ENCODE measurements at places on chromosomes 6 and 20.

DNA sequence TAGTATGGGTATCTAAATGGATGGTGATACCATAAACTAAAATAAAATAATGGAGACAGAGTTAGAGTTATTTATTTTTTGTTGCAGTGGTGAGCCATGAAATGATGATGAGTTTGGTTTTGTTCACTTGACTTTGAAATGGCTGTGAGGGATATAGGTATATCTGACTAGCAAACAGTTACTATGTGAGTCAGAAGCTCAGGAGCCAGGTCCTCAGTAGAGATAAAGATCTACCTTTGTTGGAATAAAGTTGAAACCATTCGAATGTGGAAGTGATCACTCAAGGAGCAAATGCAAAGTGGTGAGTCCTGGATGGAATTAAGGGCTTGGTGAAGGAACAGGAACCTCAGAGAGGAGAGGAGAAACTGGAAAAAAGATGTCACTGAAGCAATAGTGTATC, 86.0 kb upstream of the TPD52L1 start:
- no peak for DNase-seq

GRCh38 chr6:74867291-74867690, 338.6 kb downstream of the COL12A1 start:
- DNase-seq: no peak

- DNase-seq: no peak
Measured at GRCh38 chr6:38034274-38034914, 214.9 kb downstream of the ZFAND3 start.

GRCh38 chr6:32816746-32817204, at the start of gene HLA-DOB:
TSS of gene HLA-DOB (minus strand) at chr6:32817002. CDS start at chr6:32816951, 51 bp downstream.
- peak; percentile 9 for DNase-seq

DNA sequence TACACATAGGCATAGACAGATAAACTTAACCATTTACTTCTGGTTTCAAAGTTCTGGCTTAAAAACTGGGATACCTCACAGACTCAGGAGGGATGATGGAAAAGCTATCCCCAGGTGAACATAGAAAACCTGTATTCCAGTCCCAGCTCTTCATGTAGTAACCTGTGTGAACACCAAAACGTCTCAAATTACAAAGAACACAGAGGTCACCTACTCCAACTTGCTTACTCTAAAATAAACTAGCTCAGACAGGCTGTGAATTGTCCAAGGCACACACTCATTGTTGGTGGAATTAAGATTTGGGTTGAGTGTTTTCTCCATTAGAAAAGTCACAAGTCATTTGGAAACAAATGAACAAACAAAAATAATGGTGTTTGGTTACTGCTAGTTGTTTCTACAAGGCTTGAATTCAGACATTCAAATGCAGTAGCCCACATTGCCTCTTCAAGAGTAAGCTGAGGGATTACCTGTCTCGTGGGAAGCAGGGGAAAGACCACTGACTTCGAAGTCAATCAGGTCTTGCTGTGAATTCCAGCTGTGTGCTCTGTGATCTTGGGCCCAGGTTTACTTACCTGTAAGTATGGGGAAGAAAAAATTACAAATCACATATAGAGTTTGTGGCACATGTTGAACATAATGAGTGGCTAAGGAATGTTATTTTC, 48.2 kb upstream of the LRRC1 start:
- DNase-seq: peak; percentile 19

DNA sequence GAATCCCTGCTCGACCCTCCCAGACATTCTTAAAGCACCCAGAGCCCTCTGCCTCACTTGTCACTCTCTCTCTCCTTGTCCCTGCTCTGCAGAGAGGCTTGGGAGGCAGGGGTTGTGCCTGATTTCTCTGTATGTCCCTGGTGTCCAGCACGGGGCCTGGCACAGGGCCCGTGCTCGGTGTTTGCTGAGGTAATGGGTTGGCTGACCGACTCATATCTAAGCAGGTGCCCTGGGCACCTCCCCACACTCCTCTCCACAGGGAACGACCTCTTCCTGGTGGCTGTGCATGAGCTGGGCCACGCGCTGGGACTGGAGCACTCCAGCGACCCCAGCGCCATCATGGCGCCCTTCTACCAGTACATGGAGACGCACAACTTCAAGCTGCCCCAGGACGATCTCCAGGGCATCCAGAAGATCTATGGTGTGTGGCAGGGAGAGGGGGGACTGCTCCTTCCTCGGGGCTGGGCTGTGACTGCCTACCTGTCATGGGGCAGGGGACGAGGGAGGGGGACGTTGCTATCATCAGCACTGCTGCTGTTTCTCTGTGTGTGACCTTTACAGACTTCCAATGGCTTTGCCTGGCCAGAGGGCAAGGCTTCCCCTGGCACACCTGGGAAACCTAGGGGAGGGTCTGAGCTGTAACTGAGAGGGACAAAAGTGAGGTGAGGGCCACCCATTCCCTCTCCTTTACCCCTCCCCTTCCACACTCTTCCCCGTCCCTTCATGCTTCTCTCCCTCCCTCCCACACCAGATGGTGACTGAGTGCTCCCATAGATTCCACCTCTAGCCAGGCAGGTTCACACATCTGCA, 14.2 kb downstream of the MMP24OS start:
- no peak for DNase-seq

All from SW480 (cell line).